Stimulated activated CD4-positive, alpha-beta T cell treated with anti-CD3 and anti-CD28 coated beads, Interleukin-4, amount 100 ng/mL, for 4 hours (primary cell): ENCODE measurements at places on chromosomes 11 and 22.

DNA sequence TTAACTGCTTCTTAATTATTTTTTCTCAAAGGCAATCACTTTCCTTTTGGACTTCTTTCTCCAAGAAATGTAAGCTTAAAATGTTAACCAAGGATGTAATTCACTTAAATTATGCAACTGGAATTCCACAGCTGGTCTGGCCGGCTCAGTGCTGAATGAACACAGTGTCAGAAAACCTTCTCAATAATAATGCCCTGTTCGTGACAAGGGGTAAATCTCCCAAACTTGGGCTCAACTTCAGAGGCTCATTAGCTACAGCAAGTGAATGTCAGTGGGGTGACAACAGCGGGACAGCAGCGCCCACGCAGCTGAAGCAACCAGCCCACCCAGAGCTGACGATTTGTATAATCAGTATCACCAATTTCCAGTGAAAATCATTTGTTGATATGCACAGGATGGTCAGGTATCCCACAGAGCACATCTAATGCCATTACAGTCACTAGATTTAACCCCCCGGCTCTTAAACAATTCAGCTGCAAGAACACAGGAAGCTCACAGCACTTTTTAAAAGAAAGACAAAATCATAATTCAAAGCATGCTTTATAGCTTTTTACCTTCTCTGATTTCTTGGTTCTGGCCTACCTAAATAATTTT, 704.8 kb downstream of the DLG2 start:
- no peak for DNase-seq

- no peak for DNase-seq
These were observed 64.2 kb downstream of the SLC36A4 start for GRCh38 chr11:93133488-93134109.

GRCh38 chr11:111466615-111467014, 45.6 kb downstream of the BTG4 start:
- DNase-seq, result no peak

DNA sequence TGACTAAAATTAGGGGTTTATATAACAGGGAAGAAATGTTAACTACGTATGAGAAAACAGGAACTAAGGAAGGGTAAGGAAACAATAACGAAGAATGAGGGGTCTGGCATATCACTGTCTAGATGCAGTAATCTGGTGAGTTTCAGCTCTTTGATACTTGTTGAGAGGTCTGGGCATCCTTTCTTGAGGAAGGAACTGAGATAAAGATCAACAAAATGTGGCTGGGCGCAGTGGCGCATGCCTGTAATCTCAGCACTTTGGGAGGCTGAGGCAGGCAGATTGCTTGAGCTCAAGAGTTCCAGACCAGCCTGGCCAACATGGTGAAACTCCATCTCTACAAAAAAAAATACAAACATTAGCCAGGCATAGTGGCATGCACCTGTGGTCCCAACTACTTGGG, 2.7 kb downstream of the DCDC1 start:
- no peak for DNase-seq

- no peak for DNase-seq
These were observed 74.8 kb downstream of the KIAA1671 start for GRCh38 chr22:25027043-25027906.

- DNase-seq, result no peak
These were observed 50.4 kb downstream of the TPCN2 start for GRCh38 chr11:69099180-69099579.

DNA sequence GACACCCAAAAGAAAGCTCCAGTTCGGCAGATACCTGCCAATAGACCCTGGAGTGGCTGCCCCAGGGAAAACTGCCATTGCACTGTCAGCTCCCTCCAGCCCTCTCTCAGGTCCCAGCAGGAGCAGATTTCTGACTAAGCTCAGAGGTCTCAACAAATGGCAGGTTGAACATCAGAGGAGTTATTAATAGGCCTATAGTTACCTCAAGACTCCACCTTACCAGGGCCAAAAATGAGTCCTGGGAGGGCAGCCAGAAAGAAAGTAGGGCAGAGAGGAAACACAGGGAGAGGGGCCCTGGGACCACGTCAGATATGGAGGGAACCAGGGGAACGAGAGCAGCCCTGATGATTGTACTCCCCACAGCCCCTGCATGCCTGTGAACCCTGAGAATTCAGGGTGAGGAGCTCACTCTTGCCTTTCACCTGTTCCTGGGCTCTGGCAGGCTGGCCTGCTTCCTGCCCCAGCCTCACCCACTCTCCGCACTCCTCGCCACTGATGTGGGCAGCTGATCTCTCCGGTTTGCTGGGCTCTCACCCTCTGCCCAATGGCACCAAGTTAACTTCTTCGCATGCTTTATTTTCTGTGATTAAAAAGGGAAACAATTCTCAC, 4.3 kb upstream of the RGL4 start:
- no peak for DNase-seq

- no peak for DNase-seq
These were observed 27.2 kb downstream of the ACAT1 start for GRCh38 chr11:108148556-108148955.

GRCh38 chr11:109000531-109000930, 335.7 kb downstream of the DDX10 start:
- no peak for DNase-seq

DNA sequence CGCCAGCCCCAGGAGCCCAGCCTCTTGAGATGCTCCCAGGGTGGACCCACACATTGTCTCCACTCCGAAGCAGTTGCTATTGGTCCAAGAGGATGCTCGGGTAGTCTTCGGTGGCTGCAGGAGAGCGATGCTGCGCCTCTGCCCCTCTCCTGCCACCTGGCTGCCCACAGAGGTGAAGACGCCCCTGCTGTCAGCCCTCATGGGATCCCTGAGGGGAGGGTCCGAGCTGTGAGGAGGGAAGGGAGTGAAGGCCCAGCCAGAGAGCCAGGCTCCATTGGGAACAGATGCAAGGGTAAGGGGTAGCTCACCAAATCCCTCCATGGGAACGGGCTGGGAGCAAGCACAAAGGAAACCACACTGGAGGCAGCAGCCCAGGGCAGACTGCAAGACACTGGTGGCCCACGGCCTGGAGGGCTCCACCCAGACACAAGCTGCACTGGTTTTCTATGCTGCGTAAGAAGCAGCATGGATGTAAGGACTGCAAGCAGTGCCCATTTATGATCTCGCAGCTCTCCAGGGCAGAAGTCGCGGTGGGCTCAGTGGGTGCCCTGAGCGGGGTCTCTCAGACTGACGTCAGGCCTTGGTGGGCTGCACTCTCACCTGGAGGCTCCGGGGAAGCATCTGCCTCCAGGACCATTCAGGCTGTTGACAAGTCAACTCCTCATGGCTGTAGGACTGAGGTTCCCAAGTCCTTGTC, 15.7 kb downstream of the TSPAN32 start:
- DNase-seq, result no peak

GRCh38 chr11:9172389-9172788, 81.0 kb upstream of the SCUBE2 start:
- no peak for DNase-seq

- DNase-seq, result no peak
These were observed 21.9 kb upstream of the CDON start for GRCh38 chr11:126084608-126084912.
